ENCODE measurements at places on chromosomes 5 and 9.

DNA sequence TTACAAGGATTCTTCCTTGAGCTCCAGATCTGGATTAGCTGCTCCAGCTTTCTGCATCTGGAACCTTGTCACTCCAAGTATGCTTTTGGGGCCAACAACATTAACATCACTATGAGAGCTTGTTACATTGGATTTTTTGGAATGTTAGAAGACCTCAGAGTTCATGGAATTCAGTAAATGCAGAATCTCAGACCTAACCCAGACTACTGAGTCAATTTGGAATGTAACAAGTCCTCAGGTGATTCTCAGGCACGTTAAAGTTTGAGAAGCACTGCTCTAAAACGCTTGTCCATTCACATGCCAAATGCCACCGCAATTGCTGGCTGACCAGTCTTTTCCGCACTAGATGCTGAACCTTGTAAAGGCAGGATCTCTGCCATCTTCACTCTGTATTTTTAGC lies 251.4 kb upstream of the TRIM32 start:
- no peak for DNase-seq

GRCh38 chr9:125908966-125909365 lies 161.8 kb downstream of the PBX3 start:
- no peak for DNase-seq

DNA sequence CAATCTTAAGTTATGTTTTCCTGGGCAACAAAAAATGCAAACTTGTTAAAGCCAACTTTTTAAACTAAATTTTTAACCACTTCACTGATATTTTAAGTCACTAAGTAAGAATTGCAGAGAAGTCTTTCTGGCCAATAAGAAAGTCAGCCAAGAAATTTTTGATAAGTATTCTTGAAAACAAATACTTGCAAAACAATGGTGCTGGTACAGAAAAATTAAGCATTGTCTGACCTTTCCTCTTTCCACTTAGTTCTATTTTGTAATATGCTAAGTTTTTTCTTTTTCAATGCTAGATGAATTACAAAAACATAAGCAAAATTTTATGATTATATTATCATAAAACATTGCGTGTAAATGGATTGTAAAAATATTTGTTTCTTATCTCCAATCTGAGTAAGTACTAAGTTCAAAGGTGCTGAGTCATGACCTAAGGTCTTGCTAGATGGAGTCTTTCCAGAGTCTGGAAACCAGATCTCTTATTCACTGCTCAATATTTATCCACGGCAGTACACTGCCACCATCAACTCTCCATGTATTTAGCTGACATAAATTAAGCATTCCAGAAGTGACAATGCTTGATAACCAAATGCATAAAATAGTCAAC lies 139.7 kb downstream of the MEF2C start:
- no peak for DNase-seq

DNA sequence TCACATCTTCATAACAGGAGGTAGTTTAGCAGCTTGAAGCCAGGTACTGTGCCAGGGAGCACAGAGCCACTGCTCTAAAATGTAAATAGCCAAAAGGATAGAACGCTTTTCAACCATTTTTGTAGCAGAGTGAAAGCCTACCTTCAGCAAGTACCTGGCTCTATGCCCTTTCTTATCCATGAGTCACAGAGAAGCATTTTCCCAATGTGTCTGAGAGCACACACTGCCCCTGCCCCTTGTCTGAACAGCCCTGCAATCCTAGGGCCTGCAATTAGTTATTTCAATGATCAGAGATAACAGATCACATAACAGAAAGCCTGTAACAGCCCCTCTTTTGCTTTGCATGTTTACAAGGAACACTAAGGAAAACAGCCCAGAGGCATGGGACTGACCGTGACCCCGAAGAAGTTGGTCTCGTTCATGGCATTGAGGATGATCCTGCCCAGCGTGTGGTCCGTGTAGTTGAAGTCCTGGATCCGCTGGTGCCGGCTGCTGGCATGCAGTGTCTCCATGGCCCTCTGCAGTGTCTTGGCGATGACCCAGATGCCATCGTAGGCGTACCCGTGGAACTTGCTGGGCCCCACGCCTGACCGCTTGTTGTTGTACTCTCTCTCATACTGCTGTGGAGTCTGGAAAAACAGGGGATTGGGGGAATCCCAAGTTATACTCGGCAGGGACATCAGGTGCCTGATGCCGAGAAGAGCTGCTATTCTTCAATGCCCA lies 198.3 kb upstream of the TBC1D2 start:
- DNase-seq: no peak

DNA sequence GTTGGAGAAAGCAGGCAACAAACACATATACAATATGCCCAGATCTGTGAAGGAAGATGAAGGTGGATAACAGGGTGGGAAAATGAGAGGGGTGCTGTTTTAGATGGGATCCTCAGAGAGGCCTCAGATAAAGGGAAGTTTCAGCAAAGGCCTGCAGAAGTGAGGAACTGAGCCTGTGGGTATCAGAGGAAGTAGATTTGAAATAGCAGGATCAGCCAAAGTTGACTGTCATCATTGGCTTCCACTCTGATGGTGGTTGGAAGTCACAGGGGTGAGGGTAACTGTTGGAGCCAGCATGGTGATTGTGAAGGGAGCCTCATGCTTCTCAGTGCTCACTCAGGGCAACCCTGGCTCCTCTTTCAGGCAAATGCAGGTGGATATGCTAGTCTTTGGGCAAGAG lies 607.2 kb upstream of the CLINT1 start:
- DNase-seq: no peak

DNA sequence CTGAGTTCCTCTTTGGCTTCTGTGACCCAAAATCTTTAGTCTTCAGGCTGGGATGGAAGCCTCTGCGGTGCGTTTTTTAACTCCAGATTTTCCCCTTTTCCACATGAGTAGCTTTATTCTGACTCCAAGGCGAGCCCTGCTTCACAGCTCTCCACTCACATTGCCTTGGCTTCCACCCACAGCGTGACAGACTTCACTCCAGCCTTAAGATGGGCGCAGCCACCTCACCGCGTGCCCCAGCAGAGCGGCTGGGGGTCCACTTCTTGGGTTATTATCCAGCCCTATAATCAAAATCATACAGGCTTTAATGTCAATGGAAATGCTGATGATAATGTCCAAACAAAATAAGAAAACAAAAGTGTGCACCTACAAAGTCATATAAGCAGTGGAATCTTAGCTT lies 1.2 kb downstream of the EXOC3 start:
- DNase-seq: no peak

DNA sequence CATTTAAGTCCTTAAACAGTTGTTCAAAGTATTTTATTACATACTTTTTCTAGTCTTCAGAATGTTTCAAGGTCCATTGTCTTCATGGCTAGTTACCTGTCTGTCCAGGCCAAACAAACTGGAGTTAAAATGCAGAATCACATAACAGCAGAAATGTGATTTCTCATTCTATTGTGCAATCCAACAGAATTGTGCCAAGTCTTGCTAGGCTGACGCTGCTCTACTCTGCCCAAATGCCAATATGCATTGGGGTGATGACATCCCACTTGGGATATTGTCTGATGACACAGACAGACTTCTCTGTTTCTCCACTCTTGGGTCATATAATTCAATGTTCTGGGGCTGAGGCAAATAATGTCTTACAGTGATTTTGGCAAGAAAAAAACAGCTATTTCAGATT lies 5.2 kb upstream of the SLC22A5 start:
- DNase-seq: no peak

DNA sequence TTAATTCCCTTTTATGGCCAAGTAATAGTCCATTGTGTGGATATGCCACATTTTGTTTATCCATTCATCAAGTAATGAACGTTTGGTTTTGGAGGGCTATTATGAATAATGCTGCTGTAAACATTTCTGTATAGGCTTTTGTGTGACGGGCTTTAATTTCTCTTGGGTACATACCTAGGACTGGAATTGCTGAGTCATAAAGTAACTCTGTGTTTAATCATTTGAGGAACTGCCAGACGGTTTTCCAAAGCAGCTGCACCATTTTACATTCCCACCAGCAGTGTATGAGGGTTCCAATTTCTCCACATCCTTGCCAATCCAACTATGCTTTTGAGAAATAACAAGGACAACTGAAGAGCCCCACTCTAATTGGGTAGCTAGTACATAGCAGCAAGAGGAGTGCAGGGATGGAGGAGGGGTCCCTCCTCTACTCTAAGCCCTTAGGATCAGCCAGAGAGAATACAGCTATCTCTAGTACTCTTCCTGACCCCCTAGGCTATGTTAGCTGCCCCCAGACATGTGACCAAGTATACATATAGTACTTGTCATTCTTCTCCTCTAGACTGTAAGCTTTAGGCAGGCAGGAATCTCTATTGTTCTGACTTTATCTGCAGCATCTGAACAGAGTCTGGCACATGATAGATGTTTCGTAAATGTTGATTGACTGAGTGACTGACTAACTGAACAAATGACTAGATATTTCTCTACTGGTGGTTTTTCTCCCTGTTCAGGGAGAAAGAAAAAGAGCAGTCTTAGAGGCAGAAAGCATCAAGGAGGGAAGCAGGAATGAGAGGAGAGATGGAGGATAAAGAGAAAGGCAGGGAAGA lies 22.1 kb upstream of the MATR3 start:
- no peak for DNase-seq

- no peak for DNase-seq
Measured at GRCh38 chr9:125650271-125650737, 56.7 kb downstream of the MAPKAP1 start.

DNA sequence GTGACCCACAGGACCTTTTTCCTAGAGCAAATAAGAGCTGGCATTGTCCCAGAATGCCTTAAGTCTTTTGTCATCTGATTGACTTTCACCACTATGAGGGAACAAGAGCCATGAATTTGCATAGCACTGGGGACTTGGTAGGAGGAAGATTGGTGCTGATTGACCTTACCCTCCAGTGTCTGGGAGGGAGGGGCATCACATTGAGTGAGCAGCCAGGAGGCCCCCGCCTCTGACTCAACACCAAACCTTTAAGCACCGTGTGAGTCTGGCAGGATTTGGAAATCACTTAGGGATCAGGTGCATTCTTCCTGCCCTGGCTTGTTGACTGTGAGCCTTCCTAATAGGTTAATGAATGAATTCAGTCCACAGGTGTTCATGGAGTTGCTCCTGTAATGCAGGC lies 40.7 kb downstream of the WNK2 start:
- DNase-seq: no peak

- no peak for DNase-seq
Measured at GRCh38 chr9:114492991-114493390, 12.3 kb downstream of the WHRN start.

DNA sequence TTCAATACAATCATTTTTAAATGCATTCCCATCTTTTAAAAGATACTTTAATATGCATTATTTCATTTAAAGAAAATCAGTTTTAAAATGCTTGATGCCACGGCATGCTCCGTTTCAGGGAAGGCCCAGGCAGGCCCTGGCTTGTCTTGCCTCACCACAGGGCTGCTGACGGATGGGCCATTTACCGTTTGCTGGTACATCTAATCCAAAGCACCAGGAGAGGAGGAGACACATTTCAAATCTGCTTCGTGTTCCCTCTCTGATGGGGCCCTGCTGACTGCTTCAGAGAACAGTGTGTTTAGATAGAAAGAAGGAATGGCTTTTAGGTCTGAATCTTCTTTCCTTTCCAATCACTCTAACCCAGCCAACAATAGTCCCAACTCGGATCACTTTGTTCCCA lies 185.2 kb downstream of the DCP2 start:
- DNase-seq: no peak

DNA sequence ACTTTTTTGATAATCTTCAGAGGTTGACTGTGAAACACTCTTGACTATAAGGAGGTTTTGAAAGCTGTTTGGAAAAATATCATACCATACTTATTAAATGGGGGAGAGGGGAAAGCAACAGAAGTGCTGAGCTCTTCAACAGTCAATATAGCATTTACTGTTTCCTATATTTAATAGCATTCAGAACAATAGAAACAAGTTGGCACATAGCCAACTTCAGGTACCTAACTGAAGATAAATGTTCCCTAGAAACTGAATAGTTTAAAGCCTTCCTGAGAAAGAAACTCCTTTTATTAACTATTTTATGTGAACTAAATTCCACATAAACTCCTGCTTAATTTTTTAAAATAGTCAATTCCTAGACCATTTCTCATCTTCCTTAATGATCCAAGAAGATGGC lies 26.3 kb downstream of the SLC31A1 start:
- no peak for DNase-seq

DNA sequence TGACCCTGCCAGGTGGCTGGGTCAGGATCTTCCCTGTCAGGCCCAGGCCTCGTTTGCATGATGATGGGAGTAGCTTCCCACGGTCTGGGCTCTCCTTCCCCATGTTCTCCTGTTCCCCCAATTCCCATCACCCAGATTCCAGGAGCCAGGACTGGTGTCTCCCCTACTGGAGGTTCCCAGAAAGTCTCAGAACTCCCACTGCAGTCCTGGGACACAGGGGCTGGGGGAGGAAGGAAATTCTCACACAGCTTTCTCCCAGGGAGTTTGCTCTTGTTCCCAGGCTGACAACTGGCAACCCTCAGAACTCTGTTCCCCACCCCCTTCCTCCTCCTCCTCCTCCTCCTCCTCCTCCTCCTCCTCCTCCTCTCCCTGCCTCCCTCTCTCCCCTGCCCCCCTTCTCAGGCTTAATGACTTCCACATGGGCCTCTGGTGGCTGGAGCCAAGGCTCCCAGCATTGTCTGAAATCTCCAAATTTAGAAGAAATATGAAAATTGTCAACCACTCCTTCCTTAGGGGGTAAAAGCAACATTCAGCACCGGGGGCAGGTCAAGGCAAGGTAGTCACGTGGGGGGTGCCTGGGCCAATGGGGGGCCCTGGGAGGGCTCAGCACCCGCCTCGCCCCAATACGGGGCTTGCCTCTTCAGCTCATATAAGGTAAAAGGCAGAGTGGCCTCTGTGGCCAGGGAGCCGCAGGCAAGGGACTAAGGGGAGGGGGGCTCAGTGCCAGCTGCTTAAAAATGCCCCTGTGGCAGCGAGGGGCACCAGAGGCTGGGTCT lies 27.3 kb upstream of the IL17B start:
- no peak for DNase-seq

DNA sequence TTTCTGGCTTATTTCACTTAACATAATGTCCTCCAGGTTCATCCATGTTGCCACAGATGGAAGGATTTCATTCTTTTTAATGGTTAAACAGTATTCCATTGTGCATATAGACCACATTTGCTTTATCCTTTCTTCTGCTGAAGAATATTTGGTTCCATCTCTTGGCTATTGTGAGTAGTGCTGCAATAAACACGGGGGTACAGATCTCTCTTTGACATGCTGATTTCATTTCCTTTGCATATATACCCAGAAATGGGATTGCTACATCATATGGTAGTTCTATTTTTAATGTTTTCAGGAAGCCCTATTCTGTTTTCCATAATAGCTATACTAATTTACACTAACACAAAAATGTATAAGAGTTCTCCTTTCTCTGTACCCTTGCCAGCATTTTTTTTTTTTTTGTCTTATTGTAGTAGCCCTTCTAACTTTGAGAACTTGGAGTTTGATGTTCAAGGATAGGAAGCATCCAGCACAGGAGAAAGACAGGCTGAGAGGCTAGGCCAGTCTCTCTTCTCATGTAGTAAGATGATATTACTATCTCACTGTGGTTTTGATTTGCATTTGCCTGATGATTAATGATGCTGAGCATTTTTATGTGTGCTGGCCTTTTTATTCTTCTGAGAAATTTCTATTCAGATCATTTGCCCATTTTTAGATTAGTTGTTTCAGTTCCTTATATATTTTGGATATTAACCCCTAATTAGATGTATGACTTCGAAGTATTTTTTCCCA lies 592.2 kb upstream of the ZNF608 start:
- DNase-seq: no peak

- DNase-seq: no peak
Measured at GRCh38 chr5:116370886-116371285, 203.7 kb downstream of the SEMA6A start.

- DNase-seq: no peak
Measured at GRCh38 chr9:79154806-79155205, 417.0 kb upstream of the TLE4 start.
